ENCODE measurements at places on chromosomes 4 and X.

DNA sequence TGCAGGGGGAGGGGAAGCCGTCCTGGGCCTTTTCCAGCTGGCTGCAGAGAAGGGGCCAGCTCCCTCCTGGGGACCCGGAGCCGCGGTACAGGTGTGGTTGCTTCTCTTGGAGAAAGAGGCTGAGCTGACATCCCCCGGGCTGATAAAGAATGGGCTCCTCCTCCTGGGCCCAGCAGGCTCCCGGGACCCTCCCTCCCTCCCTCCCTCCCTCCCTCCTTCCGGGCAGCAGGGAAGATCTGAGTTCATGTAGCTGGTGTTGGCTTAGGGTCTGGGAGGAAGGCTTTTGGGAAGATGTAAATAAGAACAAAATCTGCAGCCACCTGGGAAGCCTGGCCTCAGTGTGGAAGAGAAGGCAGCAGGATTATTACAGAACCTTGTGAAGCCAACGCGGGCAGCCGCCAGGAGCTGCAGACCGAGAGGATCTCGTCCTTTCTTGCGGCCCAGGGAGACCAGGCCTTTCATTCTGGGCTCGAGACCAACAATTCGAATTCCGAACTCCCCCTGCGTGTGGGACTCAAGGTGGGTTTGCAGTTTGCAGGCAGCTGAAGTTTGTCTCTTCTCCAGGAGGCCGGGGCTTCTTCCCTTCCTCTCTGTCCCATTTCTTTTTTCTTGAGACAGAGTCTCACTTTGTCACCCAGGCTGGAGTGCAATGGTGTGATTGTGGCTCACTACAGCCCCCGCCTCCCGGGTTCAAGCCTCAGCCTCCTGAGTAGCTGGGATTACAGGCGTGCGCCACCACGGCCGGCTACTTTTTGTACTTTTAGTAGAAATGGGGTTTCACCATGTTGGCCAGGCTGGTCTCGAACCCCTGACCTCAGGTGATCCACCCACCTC, at the start of gene PLCXD1:
TSS of gene PLCXD1 (plus strand) at position 216 of the 834 bp plus-strand sequence. CDS start 2,807 bp downstream, outside the sequence.
- no peak for DNase-seq

GRCh38 chr4:30718021-30718542, 2.1 kb upstream of the PCDH7 start:
- DNase-seq = no peak

DNA sequence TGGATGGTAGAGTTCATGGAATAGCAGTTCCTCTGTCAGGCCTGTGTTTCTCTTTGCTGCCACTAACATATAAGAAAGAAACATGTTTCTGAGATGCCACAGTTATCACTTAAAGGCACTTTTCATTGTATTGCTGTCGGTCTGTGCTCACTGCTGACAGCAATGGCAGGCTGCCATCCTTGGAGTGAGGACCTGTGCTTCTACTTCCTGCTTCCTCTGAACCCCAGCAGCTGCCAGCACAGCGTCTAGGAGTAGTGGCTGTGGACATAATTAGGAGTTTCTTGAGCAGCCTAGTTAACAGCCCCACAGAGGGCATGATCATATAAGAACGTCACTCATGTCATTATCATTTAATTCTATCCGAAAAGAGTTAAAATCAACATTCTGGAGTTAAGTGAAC, 30.5 kb downstream of the F11 start:
- no peak for DNase-seq

DNA sequence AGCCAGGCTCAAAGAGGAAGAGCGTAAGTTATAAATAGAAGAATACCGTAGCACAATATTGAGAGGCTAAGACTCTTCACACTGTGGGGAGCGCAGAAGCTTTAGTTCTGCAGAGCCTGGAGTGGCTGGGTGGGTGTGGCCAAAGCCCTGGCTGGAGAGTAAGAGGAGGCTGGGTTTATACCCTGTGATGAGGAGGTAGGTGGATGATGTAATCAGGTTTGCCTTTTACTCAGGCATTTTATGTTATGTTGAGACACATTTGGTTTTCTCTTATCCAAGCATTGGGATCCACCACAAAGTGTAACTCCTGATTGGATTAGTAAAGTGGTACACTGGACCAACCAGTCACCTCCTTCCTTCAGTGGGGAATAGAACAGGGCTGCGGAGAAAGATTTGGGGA, 13.9 kb downstream of the CDS1 start:
- DNase-seq = no peak

DNA sequence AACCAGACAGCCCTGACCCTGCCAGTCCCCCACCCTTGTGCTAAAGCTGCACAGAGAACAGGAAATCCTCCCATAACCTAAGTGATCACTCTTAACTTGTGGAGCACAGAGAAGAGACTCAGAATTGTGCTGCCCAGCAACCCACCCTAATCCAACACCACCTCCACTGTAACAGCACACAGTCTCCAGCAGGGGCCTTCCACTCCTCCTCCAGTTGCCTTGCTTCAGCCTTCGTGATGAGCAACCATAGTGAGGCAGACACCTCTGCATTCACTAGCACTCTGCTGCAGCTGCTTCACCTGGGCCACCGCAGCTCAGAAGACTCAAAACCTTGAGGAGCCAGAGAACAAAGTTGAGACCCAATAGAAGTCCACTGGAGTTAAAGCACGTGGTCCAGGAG, 7.9 kb upstream of the UGT2B4 start:
- DNase-seq = no peak

GRCh38 chr4:148442832-148443511, 758 bp upstream of the NR3C2 start:
- DNase-seq = no peak

DNA sequence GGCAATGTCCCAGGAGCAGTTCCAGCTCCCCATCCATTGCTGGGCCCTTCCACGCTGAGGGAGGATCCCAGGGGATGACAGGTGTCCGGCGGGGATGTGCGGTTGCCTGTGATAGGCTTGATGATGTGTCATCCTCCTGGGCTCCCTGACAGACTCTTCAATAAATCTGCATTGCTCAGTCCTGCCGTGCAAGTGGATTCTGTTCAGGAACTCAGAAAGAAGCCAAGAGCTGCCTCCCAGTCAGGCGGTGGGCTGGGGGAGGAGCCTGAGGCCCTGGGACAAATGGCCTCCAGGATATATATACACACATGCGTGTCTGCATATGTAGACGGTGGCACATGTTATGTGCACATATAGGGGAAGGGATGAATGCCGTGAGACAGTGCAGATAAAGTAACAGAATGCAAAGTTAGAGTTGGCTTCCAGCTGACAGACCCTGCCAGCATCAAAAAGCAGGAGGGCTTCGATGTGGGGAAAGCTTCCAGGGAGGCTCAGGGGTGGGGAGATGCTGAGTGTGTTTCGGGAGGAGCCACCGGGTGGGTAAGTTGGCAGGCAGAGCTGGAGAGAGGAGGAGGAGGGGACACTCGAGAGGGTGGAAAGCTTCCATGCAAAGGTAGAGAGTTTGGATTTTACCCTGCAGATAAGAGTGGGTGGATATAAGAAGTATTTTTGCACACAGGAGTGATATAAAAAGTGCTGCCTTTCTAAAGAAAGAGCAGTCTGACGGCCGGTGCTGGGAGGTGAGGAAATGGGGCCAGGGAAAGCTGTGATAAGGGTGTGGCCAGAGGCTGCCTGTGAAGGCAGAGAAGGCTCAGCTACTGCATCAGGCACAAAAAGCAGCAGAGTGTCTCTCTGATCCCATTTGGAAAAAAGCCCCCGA, 28.5 kb upstream of the CRMP1 start:
- no peak for DNase-seq

DNA sequence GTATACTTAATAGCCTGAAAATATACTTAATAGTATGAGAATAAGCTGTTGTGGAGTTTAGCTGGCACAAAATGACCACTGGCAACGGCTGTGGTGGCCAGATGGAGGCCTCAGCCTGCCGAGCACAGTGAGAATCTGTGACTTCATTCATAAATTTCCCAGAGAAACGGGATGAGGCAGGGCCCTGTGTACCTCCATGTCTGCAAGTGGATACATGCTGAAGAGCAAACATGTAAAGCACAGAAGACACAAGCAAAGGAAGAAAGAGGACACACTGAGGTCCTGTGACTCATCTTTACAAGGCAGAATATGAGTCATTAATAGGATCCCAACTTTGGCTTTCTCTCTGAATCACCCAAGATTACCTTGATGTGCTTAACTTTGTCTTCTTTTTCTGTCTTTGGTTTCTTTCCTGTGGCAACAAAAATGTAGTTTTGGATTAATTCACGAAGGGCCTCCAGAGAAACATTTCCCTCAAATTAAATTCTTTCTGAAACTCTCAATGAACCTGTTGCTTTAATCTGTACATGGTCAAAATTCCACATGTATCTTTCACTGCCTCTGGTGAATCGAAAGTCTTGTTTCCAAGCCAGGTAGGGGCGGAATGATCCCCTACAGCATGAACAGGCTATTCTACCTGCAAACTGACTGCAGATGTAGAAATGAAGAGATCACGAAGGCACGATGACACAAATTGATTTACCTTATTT, 56.4 kb downstream of the IRF2 start:
- DNase-seq = no peak

- no peak for DNase-seq
Measured at GRCh38 chr4:46124773-46125413, 1.0 kb upstream of the GABRG1 start.

GRCh38 chr4:79237851-79238250, 88.0 kb downstream of the NAA11 start:
- no peak for DNase-seq

GRCh38 chr4:164621886-164622521, 131.9 kb upstream of the SMIM31 start:
- no peak for DNase-seq

DNA sequence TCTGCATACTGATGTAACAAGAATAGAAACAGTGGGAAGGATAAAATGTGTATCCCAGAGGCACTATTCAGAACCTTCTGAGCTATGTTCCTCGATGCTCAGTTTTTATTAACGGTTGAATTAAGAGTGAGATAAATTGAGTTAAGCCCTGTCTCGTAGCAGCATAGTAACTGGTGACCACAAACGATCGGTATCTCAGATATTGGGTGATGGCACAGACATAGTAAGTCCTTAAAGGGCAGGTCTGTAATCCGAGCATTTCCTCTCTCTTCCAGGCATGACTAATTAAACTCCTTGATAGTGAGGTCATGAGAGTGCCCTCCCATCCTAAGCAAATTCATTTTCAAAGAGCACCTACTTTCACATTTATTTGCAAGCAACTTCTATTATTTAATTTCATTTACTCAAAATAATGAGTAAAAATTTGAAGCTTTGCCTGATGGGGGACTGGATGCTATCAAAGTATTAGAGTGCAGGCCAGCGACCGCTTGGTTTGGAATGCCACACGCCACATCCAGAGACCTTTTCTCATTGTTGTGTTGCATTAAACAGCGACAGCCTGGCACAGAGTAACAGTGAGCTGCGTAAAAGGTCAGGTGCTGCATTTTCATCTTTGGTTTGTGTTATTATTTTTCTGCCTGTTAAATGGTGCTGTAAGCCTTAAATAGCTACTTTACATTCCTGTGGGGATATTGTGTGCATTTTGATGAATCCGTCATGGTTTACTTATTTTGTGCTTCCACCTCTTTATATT, 101.9 kb downstream of the PCDH7 start:
- no peak for DNase-seq

GRCh38 chr4:23934915-23935314, 45.1 kb upstream of the PPARGC1A start:
- DNase-seq = no peak

DNA sequence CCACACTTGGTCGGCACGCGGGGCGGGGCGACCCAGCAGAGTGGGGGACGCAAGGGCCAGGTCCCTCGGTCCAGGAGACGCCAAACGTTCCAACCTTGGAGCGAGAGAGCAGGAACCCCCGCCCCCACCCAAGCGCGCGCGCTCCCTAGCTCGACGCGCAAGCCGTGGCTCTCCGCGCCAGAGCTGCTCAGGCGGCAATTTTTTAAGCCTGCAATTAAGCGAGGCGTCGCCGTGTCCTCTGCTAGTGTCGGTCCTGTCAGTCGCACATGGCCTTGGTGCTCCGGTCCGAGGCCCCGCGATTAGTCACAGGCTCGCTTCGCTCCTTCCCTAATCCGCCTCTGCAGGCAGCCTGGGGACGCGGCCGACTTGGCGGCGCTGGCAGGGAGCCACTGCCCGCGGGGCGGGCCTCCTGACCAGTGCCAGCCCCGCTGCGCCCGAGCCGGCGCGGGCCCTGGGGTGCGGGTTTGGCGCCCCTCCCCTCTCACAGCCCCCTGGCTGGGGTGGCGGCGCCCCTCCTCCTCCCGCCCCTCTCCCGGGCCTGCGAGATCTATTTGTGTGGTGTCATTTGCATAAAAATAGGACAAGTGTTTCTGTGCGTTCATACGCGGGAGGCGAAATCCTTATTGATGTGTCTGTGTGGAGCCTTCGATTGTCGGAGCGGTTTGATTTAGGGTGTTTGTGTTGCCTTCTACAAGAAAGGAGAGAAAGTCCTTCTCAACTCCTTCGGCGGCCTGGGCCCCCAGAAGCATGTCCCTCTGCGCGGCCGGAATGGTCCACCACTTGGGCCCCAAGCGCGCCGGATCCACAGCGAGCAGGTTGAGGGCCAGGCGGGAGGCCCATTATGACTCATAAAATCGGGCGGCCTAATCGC, 9.8 kb upstream of the BCOR start:
- no peak for DNase-seq

- DNase-seq = no peak
Measured at GRCh38 chr4:98352940-98353339, 91.8 kb downstream of the RAP1GDS1 start.

DNA sequence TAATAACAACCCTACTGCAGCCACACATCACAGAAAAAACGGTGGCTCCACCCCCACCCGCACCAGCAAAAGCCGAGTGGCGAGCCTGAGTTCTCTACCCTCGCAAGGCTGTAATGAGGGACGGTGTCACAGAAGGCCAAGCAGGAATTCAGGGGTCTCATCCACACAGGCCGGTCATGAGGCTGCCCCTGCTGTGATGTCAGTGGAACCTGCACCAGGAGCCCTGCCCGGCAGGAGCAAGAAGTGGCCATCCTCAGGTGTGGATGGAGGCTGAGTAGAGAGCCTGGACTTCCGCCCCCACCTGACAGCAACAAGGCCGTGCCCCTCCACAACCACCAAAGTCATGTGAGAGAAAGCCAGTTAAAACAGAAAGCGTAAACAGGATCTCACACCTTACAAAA, 20.6 kb downstream of the LYAR start:
- DNase-seq = no peak

- DNase-seq = no peak
Measured at GRCh38 chr4:16196482-16197393, 29.5 kb downstream of the TAPT1 start.

- DNase-seq = no peak
Measured at GRCh38 chrX:10602646-10603045, 17.7 kb downstream of the MID1 start.

DNA sequence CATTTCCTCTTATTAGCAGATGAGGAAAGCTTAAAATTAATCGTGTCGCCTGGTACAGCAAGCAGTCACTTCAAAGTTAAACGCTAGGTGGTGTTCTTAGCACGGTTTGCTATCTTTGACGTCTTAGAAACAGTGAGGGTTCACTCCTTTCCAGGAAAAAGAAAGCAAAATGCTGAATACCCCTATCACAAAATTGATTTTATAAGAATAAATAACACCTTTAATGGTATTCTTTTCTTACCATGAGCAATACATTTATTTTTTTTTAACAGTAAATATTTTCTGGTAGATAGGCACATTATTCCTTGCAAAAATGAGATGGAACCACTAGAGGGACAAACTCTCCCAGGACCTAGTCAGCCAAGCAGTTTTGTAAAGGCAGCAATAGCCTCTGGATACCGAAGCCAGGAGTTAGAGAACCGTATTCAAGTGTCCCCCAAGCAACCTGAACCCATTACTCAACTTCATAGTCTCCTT, 153.9 kb downstream of the KDR start:
- DNase-seq = no peak

All from stimulated activated CD4-positive, alpha-beta T cell treated with anti-CD3 and anti-CD28 coated beads, TNF-alpha, amount 100 ng/mL, for 1 hour (primary cell).